Activated naive CD4-positive, alpha-beta T cell treated with anti-CD3 and anti-CD28 coated beads, Interleukin-2, amount 50 U/mL, for 16 hours (primary cell): ENCODE measurements at places on chromosomes 6 and 20.

DNA sequence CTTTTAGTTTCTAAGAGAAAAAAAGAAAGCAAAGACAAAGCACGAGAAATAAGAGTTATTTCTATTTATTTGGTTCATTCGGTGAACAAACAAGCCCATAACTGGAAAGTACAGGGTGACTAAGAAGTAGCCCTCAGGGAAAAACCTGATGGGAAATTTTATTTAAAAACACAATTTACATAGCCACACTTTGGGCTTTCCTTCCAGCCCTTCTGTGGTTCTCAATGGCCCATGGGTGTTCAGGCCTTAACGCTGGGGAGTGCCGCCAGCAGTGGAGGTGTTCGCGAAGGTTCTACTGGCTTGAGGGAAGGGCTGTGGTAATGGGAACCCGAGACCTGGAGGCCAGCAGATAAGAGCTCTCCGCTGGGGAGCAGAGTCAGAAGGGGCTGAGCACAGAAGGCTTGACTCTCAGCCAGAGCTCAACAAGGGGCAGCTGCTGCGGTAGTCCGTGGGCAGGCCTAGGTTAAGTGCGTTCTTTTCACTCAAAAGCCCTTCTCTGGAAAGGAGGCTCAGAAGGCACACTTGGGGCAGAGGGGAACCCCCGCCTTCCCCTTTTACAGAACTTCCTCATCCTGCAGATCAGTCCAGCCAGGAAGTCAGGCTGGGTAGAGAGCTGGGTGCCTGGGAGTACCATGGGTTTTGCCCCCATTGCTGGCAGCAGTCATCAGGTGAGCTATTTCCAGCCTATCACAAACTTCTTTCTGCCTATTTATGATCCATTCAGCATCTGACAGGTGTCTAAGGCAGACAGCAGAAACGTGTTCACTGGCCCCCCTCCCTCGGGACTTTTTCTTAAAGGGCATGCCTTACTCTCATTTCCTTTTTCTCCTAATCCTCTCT lies 8.8 kb upstream of the CD83 start:
- DNase-seq = no peak

GRCh38 chr20:37331060-37331857 lies 14.7 kb upstream of the SRC start:
- DNase-seq = no peak

GRCh38 chr20:48202334-48203113 lies 417.2 kb upstream of the SULF2 start:
- DNase-seq = no peak

- DNase-seq = no peak
These were observed 52.5 kb downstream of the RBL1 start for GRCh38 chr20:37042986-37043972.

GRCh38 chr6:109143191-109143590 lies 47.9 kb downstream of the CEP57L1 start:
- no peak for DNase-seq

DNA sequence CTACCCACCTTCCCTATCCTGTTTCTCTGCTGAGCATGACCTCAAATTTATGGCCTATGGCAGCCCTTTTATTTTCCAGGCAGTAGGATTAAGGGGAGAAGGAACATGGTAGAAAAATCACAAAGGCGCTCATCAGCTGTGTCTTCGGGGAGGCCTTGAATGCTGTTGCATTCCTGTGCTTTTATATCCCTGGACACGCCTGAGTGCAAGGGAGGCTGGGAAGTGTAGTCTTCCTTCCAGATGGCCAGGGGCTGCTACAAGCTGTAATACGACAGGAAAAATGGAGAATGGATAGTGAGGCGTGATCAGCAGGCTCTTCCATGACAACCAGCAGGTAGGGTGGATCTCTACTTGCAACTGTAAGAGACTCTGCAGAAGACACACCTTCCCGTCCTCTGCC lies 210.9 kb upstream of the GGTLC1 start:
- DNase-seq = no peak

- DNase-seq = no peak
These were observed 12.0 kb downstream of the LPIN3 start for GRCh38 chr20:41352666-41353065.

- no peak for DNase-seq
These were observed 145.4 kb upstream of the EYS start for GRCh38 chr6:65852369-65852852.

DNA sequence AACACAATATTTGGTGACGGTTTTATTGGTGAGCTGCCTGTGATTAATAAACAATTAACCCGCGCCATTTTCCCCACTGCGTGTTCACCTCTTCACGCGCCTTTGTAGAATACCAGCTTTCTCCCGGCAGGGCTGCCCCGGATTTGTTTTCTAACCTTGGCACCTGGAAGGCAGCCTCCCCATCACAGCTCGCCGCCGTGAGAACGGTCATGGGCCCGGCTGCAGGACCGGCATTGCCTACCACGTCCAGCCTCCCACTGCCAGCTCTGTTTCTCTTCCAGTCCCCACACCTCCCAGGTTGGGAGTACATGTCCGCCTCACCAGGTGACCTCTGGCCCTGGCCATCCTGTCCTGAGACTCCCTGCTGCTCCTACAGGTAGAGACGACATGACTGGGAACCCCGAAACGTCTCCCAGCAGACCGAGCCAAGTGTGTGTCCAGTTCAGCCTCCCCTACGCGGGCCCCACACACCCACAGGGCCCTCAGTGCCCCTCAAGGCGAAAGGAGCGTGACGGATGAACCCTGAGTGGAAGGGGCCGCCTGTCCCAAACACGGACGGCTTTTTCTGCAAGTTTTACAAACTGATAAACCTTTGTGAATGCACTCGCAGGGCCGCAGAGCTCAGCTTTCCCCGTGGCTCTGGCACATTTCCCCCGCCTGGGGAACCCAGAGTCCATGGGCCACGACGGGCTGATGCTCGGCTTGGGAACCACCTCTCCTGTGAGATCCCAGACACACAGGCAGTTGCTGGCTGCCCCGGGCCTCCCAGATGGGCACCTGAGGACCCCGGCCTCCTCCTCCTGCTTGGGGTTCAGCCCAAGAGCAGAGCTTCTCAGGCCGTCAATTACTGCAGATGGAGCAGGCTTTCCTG lies 25.7 kb downstream of the FRMD1 start:
- no peak for DNase-seq

- DNase-seq = no peak
These were observed 6.8 kb downstream of the CGA start for GRCh38 chr6:87088076-87088475.

- DNase-seq = no peak
These were observed 6.5 kb downstream of the PRND start for GRCh38 chr20:4728120-4728760.

GRCh38 chr6:129590408-129591022 lies 119.5 kb downstream of the ARHGAP18 start:
- no peak for DNase-seq

DNA sequence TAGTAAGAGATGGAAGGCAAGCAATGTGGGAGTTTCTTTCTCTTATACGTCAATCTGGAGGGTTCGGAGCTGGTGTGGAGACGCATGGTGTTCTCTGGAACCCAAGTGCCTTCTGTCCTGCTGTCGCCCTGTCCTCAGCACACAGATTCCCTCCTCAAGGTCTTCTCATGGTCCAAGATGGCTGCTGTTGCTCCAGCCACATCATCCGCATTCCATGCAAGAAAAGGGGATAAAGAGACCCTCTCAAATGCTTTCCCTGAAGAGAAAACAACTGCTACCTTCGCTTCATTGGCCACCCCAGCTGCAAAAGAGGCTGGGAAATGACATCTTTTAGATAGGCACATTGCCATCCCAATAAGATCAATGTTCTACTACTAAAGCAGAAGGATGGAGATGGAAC lies 151.2 kb downstream of the ANKRD60 start:
- no peak for DNase-seq

GRCh38 chr20:32455901-32456701 lies 98.0 kb downstream of the ASXL1 start:
- DNase-seq = no peak

DNA sequence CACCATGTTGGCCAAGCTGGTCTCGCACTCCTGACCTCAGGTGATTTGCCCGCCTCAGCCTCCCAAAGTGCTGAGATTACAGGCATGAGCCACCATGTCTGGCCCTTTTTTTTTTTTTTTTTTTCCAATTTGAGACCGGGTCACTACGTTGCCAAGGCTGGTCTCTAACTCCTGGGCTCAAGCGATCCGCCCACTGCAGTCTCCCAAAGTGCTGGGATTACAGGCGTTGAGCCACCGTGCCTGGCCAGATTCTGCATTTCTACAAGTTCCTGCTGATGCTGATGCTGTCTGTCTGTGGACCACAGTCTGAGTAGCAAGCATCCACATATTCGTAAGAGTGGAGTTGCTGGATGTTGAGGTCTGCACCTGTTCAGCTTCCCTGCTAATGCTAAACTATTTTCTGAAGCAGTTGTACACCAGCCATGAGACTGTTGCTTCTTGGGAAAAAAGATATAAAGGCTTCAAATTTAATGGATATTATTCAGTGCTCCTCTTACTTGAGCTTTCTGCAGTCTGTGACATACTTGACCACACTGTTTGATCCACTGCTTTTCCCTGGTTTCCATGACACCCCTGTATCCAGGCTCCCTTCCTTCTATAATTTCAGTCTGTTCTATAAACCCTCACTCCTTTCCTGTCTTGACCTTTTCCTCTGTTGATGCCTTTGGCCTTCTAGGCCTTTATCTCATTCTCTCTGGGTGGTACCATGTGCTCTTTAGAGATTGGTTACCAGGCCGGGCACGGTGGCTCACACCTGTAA lies 10.1 kb upstream of the ZBTB12 start:
- no peak for DNase-seq

GRCh38 chr6:6516666-6517458 lies 71.7 kb upstream of the LY86 start:
- DNase-seq = no peak

GRCh38 chr20:37921341-37921929 lies 18.5 kb downstream of the VSTM2L start:
- no peak for DNase-seq

- DNase-seq = no peak
These were observed 104.4 kb upstream of the LAMP5 start for GRCh38 chr20:9409981-9410380.

GRCh38 chr6:168201383-168201782 lies 118.2 kb downstream of the DACT2 start:
- no peak for DNase-seq

DNA sequence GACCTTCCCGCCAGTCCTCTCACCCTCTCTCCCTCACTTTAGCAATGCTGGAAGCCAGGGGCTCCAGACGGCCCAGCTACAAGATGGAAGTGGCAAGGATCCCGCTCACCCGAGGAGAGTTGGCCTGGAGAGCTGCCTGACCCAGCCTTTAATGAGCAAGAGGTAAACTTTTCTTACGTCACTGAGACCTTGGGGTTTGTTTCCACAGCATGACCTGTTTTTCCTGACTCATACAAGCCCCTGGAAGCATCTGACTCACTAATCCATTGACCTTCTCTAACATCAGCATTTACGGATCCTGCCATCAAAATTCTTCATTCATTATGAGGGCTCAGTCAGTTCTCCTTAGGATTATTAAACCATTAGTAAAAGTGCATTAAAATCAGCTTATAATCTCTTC lies 120.4 kb downstream of the MYLK4 start:
- DNase-seq = no peak

DNA sequence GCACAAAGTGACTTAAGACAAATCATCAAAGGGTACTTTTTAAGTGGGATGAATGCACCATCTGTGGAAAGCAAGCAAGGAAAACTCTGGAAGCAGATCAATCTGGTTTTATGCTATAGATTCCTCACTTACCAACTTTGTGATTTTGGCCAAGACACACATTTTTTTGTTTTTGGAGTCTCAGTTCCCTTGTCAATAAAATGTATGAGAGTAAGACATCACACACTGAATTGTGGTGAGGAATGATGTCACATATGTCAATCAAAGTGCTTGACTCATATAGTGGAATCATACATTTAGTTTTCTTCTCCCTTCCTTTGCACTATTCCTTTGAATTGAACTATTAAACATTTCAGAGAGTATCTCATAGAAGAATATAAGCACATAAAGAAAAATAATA lies 620.5 kb upstream of the CITED2 start:
- no peak for DNase-seq

DNA sequence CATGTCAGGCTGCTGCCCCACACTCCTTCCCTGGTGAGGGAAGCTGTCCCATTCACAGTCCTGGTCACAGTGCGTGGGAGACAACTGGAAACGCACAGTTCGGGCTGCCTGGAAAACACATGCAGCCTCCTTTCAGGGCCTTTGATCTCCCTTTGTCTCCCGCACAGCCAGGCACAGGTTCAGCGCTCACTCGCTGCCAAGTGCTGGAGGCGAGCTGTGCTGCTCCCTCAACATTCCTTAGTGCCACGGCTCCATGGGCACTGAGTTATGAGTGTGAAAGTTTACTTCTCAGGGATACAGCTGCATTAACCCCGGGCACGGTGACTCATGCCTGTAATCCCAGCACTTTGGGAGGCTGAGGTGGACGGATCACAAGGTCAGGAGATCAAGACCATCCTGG lies 9.1 kb downstream of the YTHDF1 start:
- DNase-seq = no peak

GRCh38 chr6:34095741-34096140 lies 50.1 kb downstream of the GRM4 start:
- DNase-seq = no peak

DNA sequence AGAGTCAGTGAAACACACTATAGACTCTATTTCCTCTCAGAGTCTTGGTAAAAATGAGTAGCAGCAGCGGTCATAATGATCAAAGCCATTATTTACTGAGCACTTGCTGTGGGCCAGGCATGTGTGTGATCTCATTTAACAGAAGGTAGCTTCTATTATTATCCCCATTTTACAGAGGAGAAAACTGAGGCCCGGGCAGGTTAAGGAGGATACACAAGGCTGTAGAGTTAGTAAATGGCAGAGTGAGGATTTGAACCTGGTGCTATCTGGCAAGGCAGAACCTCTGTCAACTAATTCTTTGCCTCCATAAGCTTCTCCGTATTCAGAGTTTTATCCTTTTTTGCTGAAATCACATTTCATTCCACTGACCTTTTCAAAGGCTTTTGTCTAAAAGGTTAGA lies 122.2 kb upstream of the SALL4 start:
- DNase-seq = no peak
